Stimulated activated CD8-positive, alpha-beta memory T cell treated with anti-CD3 and anti-CD28 coated beads, Interleukin-7, amount 100 ng/mL, for 24 hours (primary cell): ENCODE measurements at places on chromosomes 6 and 20.

GRCh38 chr20:45407067-45407745 lies 883 bp upstream of the DBNDD2 start:
- DNase-seq, result no peak

GRCh38 chr20:50758469-50758868 lies 27.1 kb downstream of the PARD6B start:
- no peak for DNase-seq

DNA sequence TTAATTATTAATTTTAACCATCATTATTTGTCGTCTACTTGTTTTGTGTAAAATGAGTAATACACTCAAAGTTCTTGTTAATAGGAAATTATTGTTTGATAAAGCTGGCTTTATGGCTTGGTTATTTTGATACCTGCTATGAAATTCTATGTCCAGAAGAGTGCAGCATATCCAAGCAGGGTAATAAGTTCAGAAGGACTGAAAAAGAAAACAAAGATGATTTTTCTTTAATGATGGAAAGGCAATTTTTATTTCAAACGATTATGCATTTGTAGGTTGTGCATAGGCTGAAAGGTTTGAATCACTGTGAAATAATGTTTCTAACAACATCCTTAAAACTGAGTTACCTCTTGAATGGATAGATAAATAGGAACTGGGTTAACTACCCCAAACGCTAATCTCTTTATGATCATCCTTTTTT lies 1.4 kb upstream of the MAN1A1 start:
- no peak for DNase-seq

GRCh38 chr6:1542764-1543163 lies 67.0 kb upstream of the FOXC1 start:
- DNase-seq, result no peak

DNA sequence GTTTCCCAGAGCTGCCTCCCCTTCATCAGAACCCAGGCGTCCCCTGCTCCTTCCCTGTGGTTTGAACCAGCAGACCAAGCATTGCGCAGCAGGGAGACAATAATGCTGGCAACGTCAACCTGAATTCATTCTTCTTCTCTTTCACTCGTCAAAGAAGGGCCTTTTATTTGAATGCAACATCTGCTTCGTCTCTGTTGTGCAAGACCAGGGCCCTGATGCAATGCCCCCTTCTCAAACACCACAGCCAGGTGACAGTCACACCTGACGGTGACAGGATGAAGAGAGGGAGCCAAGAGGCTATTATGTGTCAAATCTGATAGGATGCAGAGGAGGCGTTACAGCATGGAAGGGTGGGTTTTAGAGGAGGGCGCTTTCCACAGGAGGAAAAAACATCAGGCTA lies 8.0 kb downstream of the INSM1 start:
- no peak for DNase-seq

GRCh38 chr6:16004934-16005679 lies 123.8 kb upstream of the MYLIP start:
- DNase-seq, result no peak

DNA sequence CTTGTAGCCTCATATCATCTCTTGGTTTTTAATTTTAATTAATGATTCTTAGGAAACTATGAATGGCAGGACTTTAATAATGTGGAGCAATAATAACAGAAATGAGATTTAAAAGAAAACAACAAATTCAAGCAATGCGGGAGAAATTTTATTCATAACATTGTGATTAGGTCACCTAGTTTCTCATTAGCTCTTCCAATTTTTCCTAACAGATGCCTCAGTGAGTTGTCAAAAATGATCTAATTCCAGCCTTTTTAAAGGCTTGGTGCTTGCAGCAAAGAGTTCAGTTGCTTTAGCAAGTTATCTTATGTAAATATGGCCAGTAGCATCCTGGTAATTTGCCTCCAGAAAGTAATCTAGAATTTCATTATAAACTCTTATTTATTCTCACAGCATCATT lies 20.4 kb downstream of the PDE7B start:
- DNase-seq, result no peak

DNA sequence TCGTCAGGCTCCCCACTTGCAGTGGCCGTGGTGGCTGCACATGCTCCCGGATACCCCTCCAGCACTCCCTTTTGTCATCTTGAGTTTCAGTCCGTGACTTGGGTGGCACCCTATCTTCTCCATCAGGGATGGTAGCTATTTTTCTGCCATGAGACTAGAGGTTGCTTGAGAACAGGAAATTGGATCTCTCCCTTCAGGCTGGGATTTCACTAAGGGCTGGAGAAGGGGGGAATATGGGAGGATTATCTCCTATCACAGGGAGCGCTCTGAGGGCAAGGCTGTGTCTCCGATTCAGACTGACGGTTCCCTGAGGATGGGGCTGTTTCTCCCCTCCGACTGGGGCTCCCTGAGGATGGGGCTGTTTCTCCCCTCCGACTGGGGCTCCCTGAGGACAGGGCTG lies 123.1 kb downstream of the MRPL14 start:
- DNase-seq, result no peak

DNA sequence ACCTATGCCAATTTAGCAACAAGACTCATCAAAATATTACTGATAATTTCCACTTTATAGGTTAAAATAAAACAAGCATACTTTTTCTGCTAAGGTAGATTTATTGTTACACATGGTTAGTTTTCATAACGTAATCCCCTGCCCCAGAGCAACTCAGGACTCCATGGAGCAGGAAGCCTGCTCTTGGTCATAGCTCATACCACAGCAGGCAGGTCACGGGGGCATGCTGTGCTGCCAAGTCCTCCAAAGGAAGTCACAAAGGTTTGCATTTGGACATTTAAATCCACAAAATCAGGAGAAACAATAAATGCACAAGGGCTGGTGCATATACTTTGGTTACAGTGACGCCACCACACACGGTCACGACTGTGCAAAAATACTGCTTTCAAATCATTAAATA lies 12.5 kb downstream of the GZF1 start:
- no peak for DNase-seq

DNA sequence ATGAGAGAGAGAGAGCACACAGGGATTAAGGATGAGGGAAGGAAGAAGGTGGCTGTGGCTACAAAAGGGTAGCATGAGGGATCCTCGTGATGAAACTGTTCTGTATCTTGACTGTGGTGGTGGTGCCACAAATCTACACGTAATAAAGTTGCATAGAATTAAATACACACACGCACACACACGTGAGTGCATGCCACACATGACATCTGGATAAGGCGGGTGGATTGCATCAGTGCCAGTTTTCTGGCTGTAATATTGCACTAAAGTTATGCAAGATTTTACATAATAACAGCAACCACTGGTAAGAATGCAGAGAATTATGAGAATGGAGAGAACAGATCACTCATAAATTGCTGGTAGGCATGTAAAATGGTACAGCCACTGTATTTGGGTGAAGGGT lies 16.9 kb upstream of the STK35 start:
- DNase-seq, result no peak

DNA sequence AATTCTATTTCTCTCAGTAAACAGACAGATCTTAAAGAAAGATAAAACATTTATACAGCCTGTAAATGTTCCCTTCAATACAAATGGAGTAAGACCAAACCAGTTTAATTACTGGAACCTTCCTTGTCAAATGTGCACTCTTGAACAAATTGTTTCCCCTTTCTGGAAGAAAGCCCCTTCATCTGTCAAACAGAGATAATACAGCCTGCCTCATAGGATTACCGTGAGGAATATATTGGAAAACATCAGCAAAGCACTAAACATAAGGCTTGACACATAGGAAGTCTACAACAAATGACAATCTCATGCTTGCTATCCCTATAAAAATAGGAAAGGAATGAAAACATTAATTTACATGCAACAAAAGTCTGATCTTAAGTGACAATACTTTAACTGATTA lies 173.8 kb downstream of the PTPRK start:
- no peak for DNase-seq

GRCh38 chr6:99590728-99591672 lies 15.6 kb upstream of the PRDM13 start:
- no peak for DNase-seq

DNA sequence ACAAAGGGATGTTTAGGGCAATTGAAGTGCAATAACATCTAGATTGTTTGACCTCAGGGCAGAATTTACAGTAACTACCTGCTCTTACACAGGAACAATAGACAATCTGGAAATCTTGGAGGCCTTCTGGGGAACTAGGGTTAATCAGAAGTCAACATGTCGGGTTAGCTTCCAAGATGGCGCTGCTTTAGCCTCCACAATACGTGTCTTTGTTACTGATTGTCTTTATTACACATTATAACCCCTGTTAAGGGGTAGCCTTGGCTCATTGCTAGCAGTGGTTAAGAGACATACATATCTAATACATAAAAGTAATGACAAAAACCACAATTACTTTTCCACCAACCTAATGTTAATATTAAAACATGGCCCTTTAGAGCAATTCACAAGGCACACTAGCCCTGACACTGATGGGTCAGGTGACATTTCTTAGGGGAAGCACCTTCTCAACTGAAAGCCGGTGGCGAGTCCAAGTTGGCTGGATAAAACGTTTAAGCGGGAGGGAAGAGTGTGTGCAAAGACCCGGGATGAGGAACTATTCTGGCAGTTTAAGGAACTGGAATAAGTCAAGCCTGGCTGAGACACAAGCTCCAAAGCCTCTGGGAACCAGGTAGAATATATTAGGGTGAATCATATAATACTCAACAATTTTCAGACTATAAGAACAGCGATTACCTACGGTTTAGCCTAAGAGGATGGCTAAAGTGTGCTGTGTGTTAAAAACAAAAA lies 236.9 kb downstream of the BCAS1 start:
- DNase-seq, result no peak
